ENCODE measurements at places on chromosomes 5 and 9.

DNA sequence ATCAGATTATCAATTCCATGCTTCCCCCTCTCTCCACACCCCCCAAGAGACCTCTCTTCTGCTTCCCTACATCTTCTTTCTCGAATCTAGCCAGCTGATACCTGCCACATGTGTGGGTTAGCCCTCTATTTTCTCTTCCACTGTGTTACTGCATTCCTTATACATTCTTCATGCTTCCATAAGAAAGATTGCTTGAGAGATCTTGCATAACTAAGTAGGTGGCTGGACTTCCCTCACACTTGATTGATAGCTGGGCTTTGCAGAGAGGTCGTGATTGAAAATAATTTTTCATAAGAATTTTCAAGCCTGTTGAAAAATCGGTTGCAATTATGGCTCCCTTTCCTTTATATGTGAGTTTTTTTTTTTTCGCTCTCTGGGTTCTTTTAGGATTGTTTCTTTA is 33.0 kb upstream of the PANK3 start:
- DNase-seq = no peak

DNA sequence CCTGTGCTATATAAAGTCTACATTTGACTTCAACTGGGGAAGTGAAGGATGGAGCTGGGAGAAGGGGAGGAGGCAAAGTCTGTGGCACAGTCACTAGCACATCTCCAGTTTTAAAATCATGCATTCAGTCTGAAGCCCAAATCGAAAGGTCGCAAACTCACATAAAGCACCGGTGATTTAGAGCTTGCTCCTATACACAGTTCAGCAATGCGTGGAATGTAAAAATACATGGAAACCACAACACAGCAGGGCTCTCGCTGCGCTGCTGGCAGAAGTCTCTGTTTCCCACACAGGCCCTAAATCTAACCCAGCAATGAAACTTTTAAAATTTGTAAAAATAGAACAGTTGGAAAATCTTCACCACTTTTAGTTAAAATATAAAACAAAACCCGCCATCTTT is 68.2 kb downstream of the EBF1 start:
- no peak for DNase-seq

GRCh38 chr5:17720071-17720470 is 85.8 kb downstream of the TAF11L14 start:
- peak; percentile 50 for DNase-seq

DNA sequence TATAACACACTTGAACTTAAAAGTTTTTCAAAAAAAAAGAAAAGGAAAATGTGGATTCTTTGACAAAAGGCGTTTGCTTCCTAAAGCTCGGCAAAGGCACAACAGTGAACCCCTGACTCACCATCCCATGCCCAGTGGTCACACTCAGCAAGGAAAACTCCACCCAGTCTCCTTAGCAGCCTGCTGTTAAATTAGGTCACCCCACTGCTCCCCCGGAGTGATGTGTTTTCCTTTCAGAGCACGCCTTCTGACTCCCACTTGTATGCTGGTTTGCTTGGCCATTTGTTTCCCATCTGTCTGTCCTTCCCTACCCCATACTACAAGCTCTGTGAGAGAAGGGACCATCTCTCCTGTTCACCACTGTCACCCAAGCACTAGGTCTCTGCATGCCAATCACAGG is 23.8 kb downstream of the RETREG1 start:
- no peak for DNase-seq

- DNase-seq = no peak
These were observed 491.2 kb upstream of the TLE4 start for GRCh38 chr9:79080536-79080935.

- DNase-seq = no peak
These were observed 21.7 kb upstream of the FAT2 start for GRCh38 chr5:151612689-151613427.

- no peak for DNase-seq
These were observed 37.3 kb upstream of the ZNF622 start for GRCh38 chr5:16502866-16503265.

DNA sequence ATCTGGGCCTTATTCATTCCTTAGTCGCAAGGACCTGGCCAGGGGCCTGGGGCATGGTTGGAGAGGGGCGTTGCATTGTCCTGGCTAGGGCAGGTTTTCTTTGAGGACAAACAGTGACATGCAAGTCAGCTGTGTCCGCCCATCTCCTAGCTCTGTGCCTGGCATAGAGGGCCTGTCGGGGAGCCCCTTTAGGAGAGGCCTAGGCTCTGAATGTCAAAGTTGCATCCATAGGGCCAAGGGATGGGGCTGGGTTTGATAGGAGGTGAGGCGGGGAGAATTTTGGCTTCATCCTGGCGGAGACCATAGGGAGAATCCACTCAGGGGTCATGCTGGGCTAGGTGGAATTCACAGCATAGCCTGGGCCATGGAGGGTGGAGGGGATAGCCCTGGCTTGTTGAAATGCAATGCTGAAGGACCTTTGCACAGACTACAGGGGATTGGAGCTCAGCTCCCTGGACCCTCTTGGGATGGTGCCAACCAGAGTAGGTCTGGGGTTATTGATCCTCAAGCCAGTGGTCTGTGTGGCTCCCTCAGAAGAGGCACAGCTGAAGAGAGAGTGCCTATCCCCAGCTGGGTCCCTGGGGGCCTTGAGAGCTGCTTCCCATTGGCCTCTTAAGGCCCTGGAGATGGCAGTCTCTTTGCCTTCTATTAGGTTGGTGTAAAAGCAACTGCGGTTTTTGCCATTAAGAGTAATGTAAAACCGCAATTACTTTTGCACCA is 104.0 kb downstream of the RGS3 start:
- no peak for DNase-seq

GRCh38 chr9:124810663-124811355 is 33.9 kb downstream of the OLFML2A start:
- peak; percentile 85 for DNase-seq

DNA sequence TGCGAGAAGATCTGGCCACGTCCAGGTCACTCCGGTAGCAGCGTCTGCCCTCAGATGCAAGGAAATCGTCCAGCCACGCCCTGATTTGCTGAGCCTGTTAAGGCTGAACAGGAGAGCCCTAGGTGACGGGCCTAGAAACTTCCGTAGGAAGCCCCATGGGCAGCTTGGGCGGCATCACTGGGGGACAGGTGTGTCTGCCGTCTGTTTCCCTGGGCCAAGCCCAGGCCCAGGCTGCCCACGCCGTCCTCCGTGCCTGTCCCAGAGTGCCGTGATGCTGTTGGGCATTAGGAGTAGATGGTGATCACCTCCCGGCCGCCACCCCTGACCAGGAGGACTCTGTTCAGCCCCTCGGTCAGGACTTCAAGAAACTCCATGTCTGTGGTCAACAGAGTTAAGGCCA is 43.5 kb downstream of the NKD2 start:
- no peak for DNase-seq

GRCh38 chr5:2735996-2736395 is 15.5 kb downstream of the IRX2 start:
- DNase-seq = no peak

DNA sequence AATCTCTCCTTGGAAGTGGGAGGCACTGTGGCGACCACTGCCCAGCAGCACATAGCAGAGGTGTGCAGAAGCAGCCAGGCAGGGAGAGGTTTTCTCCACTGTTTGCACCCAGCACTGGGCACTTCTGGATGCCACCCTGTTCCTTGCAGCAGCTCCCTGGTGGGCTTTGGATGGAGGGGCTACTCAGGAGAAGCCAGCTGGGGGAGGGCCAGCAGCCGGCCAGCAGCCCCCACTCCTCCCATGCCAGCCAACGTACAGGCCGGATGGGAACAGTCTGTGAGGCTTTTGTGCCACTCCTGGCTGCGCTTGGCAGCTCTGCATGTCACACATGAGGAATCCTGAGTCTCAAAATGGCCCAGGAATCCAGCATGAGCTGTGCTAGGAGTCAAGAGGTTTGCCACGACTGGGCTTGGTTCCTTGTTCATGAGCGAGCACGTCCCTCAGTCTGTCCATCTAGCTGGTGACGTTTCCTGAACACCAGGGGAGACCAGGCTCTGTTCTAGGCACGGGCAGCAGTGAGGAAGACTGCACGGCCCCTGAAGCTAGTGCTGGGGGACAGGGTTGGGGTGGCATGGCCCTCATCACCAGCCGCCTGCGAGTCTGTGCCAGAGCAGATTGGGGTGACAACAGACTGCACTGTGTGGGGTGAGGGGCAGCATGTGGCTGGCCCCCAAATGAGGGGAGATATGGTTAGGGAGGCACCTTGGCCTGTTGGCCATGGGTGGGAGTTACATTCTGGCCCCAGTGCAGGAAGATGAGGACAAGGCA is 10.1 kb downstream of the PHF2 start:
- no peak for DNase-seq

DNA sequence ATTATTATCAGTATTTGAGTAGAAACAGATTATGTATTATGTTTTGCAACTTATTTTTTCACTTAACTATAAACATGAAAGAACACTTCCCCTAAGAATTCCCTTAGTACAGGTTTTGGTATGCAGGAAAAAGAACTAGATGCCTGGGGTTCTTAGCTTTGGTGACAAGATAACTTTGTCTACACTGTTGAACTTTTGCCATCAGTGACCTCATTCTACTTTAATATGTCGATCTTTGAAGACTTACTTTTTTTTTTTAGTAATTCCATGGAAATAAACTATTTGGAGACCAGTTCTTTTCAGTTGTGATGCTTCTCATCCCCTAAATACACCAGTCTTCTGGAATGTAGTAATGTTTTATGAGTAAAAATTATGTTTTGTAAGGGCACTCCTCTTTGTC is 34.3 kb downstream of the ZNF462 start:
- no peak for DNase-seq

DNA sequence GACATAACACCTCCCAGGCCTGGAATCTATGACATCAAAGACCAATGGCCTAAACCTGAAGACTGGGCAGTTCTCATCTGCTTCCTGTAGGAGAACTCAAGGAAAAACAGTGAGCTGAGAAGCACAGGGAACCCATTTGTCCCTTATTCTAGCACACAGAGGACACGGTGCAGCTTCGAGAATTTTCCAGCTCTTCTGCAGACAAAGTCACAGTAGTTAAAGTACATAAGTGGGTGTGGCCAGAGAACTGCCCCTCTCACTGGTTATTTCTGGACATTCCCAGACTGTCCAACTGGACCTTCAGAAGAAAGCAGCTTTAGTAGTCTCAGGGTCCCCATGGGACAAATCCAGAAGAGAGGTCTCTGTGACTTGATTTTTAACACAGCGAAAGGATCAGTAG is 114.6 kb downstream of the KLHL3 start:
- no peak for DNase-seq

- DNase-seq = no peak
These were observed 10.7 kb upstream of the VAV2 start for GRCh38 chr9:134002796-134003195.

DNA sequence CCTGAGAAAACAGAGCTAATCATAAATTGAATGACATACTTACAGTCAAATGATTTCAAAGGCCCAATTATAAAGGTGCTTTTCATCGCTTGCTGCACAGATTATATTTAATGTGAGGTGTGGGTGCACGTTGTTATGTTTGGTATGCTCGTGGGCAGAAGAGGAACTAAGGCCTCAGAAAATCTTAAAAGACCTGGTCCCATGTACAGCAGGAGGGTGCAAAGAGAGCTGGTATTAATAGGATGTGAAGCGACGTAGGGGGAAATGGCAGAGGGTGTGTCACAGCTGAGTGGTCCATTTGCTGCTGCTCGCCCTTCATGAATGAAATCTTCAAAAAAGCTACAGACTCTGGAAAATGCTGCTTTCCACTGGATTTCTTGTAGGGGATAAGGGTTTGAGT is 40.5 kb upstream of the IFNK start:
- no peak for DNase-seq

DNA sequence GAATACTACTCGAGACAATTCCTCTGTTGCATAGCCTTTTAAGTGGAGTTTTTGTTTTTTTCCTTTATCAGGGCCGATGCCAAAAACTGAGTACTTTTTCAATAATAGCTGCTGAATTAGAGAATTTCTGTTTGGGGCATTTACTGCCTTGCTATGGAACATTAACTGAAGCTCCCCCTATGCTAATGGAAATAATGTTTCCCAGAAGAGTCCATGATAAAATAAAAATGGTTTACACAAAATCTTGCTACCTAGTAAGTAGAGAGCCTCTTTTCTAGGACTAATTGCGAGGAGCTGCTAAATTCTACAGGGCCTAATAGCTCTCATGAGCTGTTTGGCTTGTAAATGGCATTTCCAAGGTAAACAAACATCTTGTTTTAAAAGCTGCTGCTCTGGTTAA is 128.2 kb upstream of the MYO10 start:
- no peak for DNase-seq

DNA sequence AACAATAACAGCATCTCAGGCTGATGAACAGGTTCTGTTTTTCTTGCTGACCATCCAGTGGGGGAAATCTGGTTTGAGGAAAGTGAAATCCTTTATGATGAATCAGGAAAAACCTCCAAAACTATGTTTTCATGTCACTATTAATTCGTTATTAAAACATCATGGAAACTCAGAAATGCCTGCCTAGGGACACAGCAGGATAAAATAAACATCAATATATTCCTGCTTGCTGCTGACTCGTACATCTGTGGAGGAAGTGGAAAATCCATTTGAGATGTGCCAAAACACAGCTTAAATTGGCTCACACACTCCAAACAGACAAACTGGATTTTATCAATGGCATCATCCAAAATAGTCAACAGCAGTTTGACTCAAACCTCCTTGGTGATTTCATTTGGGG is 53.0 kb downstream of the TEK start:
- DNase-seq = no peak

DNA sequence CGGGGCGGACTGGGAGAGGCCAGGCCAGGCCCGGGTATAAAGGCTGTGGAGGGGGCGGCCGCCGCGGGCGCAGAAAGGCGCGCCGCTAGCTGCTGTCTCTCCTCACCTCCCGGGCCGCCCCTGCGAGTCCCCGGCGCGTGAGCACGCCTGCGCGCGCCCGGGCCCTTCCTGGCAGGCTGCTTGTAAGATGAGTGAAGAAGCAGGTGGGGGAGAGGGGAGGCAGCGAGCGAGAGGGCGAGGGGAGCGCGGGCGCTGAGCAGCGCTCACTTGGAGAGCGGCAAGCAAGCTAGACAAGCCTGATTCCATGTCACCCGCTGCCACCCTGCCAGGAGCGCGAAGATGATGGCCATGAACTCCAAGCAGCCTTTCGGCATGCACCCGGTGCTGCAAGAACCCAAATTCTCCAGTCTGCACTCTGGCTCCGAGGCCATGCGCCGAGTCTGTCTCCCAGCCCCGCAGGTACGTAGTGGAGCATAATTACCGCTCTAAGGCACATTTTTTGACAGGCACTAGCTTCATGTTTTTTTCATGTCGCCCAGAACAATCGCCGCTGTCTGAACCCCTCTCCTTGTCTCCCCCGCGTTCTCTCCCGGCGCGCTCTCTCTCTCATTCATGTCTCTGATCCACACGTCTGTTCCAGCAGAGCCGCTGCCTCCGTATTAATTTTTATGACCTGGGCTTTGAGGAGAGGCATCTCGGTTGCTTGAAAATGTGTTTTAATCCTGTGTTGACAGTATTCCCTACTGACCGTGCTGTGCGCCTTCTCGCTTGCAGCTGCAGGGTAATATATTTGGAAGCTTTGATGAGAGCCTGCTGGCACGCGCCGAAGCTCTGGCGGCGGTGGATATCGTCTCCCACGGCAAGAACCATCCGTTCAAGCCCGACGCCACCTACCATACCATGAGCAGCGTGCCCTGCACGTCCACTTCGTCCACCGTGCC is at the start of gene POU4F3:
Gene POU4F3 (plus strand): TSS at position 66 of the 941 bp plus-strand sequence. CDS start 274 bp downstream, at position 340.
- DNase-seq = no peak

GRCh38 chr9:107141967-107142366 is 141.1 kb upstream of the RAD23B start:
- no peak for DNase-seq
